ENCODE measurements at places on chromosomes 12 and 14.

GRCh38 chr12:130152386-130152785 is 9.9 kb upstream of the FZD10 start:
- no peak for DNase-seq

DNA sequence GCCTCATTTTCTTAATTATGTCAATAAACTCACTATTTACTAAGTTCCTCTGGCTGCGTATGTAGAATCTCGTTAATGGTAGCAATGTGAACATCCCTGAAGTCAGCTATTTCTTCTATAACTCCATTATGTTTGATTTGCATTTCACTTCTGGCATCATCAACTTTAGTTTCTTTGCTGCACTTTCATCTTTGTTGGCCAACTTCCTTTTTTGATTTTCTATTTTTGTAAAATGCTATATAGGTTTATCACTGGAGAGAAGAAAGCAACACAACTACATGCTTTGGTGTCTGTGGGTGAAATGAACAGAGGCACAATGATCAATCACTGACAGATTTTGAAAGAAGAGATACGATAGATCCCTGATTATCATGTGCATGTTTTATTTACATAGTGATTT is 58.5 kb upstream of the ATF7IP start:
- peak; percentile 23 for DNase-seq

- no peak for DNase-seq
These were observed 6.5 kb downstream of the CBLN3 start for GRCh38 chr14:24422694-24423601.

GRCh38 chr14:69951263-69951662 is 72.0 kb downstream of the SMOC1 start:
- no peak for DNase-seq

- no peak for DNase-seq
These were observed 117.7 kb upstream of the C14orf180 start for GRCh38 chr14:104461676-104462449.

GRCh38 chr14:38044710-38045109 is 163.0 kb upstream of the SSTR1 start:
- no peak for DNase-seq

- no peak for DNase-seq
These were observed 41.6 kb downstream of the AKAP6 start for GRCh38 chr14:32370714-32371113.

DNA sequence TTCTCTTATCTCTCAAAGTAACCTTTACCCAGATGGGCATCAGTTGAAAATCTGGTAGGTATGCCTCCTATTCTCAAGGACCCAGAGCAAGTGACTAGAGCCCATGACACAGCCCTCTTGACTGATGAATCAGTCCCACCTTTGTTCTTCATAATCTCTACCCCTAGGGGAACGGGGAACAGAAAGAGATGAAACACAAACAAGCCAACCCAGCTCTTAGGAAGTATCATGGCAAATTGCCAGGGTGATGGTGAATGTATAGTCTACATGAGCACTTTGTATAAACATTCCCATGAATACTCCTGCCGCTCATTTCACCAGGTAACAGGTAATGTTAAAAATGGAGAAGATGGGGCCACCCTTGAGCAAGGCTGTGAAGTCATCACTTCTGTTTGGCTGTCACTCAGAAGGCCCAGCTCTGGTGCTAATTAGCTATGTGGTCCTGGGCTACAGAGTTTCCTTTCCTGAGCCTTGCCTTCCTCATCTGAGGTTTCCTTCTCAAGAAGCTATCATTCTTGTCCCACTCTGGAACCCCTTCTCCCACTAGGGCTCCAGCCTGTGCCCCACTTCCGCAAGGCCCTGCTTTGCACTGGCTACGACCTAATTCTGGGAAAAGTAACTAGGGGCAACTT is 161.7 kb downstream of the ANO2 start:
- DNase-seq: no peak

- DNase-seq: no peak
These were observed 381.4 kb downstream of the ETNK1 start for GRCh38 chr12:23006413-23006812.

- DNase-seq: peak; percentile 27
These were observed 42.8 kb downstream of the ACSM4 start for GRCh38 chr12:7346551-7347225.

GRCh38 chr12:23666866-23667265 is 282.6 kb downstream of the SOX5 start:
- DNase-seq: no peak

DNA sequence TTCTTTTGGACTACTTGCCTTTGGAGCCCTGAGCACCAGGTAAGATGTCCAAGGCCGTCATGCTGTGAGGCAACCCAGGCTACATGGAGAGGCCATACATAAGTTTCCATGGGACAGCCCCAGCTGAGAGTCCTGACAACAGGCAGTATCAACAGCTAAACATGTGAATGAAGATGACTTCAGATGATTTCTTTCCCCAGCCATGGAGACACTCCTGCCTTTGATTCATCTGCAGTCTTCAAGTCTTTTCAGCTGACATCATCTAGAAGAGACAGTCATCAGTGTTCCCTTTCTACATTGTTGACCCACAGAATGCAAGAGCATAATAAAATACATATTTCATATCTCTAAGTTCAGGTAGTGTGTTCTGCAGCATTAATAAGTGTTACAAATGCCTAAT is 398.7 kb downstream of the BTG1 start:
- no peak for DNase-seq

DNA sequence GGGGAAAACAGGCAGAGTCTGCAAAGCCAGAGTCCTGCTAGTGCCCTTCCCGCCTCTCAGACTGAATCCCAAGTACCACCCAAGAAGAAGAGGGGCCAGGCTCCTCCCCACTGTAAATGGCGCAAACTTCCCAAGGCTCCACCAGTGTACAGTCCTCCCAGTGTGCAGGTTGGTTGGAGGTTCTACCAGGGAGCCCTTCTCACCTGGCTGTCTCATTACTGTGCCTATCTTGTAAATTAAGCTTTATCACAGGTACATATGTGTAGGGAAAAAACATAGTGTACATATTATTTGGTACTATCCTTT is 189.7 kb downstream of the FSCB start:
- no peak for DNase-seq

DNA sequence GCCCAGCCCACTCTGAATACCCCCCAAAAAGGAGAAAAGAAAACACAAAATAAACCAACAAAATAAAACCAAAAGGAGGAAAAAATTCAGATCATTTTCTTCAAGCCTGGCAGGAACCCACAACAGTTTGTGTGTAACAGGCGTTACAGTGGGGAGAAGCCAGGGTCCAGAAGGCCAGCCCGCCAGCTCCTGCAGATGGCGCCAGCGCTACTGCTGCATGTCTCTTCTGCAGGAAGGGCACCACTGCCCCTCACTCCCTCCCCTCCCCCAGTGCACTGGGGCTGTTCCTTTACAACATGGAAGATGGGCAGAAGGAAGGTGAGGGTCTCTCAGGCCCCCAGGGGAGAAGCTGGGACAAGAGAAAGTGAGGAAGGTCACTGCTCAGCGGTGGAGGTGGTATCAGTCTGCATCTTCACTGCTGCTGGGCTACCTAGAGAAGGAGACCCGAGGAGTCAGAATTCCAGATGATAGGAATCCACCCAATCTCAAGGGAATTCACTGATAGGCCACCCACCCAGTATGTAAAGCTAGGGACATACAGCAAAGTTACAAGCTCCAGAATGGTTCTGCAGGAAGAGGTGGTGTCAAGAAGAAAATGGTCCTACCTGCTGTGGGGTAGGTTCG is 2.3 kb upstream of the NOP2 start:
- peak; percentile 30 for DNase-seq

- DNase-seq: no peak
These were observed 74.2 kb upstream of the RASSF8 start for GRCh38 chr12:25884024-25884919.

GRCh38 chr12:8566525-8566924 is 25.8 kb upstream of the CLEC4E start:
- DNase-seq: peak; percentile 27

GRCh38 chr14:101849125-101849524 is 87.6 kb downstream of the PPP2R5C start:
- DNase-seq: no peak

GRCh38 chr14:36511981-36512584 is 7.9 kb downstream of the NKX2-1 start:
- no peak for DNase-seq

- DNase-seq: no peak
These were observed 141.1 kb downstream of the SLC41A2 start for GRCh38 chr12:104816845-104817503.

GRCh38 chr14:32331206-32331605 is 2.1 kb downstream of the AKAP6 start:
- DNase-seq: no peak

DNA sequence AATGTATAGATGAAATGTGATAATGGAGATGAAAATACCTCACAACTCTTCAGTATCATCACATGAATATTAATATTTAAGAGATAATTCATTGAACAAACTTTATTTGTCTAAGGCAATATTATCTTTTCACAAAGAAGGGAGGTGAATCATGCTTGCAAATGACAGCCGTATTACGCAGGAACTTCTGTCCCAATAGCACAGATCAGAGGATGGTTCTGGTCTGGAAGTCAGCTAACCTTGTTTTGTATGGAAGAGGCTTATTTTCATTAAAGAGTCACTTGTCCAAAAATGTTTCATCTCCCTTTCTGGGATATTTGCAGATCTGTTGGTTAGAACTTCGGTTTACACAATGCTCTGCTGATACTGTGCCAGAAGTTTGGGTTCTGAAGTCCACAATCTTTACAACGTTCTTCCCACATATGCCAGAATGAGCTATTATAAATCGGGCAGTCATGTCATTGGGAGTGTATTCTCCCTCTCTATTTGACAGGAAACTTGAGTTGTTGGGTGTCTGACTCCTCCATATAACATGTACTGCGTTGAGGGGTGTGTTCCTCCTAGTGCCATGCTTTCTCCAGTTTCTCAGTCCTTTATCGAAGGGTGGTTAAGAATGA is 29.8 kb downstream of the YY1 start:
- no peak for DNase-seq

All from suppressor macrophage treated with lipopolysaccharide for 4 hours (primary cell).